ENCODE measurements at places on chromosomes 7 and 10.

- DNase-seq = no peak
These were observed 183.9 kb downstream of the EBF3 start for GRCh38 chr10:129780198-129780597.

- DNase-seq = no peak
These were observed 290.3 kb upstream of the VWC2 start for GRCh38 chr7:49483142-49483541.

DNA sequence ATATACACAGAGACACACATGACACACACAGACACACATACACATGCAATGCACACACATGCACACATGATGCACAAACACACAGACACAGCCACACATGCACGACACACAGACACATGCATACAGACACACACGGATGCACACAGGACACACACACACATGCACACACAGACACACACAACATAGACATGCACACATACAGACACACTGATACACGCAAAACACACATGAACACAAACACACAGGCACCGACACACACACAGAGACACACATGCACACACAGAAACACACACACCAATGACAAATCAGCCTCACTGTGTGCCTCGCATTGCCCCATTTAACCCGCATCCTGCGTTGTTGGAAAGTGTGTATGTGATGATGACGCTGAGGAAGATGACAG is 232.4 kb downstream of the ADARB2 start:
- DNase-seq = no peak

DNA sequence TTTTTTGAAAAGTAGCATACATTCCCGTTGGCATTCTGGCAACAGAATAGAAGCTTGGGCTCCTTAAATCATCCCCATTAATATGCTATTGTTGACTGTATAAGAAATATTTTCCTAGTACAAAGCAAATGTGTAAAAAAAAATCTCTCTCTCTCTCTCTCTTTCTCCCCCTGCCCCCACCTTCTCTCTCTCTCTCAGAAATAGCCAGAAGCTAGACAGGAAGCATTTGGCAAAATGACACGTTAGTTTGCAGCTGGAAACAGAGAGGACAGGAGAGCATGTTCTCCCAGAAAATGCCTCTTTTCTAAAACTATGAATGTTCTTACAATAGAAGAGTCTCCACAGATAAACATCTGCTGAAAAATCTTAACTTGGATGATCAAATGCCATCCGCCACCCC is 59.6 kb upstream of the AKR1E2 start:
- DNase-seq = no peak

GRCh38 chr7:139230484-139230773 is 608 bp upstream of the UBN2 start:
- DNase-seq = no peak

- DNase-seq = no peak
These were observed 121.5 kb upstream of the LAMB4 start for GRCh38 chr7:108251700-108252099.

- no peak for DNase-seq
These were observed 42.1 kb downstream of the CFAP46 start for GRCh38 chr10:132900211-132900756.

GRCh38 chr10:69160809-69161241 is 19.2 kb upstream of the SUPV3L1 start:
- DNase-seq = no peak

DNA sequence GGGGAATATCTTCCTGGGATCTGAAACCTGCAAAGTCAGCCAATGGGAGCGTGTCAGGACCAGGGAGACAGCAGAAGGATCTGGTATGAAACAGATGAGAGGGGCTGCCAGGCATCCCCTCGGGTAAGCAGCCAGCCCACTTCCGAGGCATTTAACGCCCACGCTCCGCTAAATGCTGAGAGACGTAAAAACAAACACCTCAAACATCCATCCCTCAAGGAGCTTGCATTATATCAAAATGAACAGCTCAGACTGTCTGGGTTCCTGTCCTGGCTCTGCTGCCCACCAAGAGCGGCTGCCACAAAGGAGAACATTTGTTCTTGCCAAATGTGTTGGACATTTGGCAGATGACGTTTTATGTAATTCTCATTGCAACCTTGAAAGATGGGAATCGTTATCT is 7.0 kb upstream of the SERPINE1 start:
- no peak for DNase-seq

GRCh38 chr10:807958-808353 is 118.5 kb upstream of the DIP2C start:
- DNase-seq = no peak

DNA sequence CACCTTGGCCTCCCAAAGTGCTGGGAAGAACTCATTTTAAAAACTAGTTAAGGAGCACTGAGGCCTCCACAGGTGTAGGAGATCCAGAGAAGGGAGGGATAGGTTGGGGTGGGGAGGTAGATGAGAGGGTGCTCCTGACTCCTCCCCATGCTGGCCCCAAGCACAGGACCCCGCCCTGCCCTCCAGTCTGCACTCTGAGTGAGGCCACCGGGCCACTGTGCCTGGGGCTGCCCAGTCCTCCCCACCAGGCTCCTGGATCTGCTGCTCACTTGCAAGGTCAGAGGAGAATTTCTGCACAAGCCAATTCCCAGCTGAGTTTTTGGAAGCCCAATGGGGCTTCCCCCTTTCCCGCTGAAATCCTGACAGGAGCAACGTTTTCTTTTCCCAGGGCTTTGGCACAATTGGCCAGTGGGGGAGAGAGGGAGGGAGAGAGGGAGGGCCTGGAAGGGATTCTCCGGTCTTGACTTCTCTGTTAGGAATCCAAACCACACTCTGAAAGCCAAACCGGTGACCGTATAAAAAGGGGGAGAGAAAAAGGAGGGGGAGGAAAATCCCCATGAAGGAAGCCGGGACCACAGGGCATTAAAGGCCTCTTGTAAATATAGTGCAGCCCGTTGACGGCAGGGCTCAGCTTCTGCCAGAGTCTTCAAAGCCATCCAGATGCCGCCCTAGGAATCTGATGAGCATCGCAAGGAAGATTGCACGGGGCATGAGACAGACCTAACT is 116.2 kb downstream of the SH3PXD2A start:
- no peak for DNase-seq

DNA sequence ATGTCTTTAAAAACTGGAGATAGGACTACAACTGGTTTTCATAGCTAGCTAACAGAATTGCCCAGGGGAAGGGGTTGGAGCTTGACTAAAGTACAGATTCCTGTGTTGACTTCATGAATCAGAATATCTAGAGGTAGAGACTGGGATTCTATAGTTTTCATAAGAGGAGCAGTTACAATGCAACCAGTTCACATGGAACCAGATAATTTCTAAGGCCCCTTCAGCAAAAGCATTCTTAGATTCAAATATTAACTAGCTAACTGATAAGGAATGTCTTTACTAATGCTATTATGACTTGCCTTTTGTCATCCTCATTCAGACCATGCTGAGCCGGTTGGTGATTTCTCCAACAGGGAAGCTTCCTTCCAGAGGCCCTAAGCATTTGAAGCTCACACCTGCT is 5.7 kb downstream of the WEE2 start:
- no peak for DNase-seq

DNA sequence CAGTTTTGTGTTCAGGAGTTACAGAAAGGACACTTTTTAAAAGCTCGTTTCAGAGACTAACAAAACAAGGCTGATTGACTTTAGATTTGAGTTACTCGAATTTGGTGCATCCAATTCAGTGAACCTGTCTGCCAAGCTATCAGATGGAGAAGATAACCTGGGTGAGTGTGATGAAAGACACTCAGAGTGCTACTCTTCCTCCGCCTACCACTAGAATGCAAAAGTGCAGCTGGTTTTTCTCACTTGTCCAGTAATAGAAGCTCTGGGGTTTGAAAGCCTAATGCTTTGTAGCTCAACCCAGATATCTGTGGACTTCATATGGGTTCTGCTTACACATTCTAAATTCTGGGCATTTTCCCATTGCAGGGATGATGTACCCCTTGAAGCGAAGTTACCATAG is 82.8 kb upstream of the NPY start:
- no peak for DNase-seq

Data from stimulated activated CD4-positive, alpha-beta T cell treated with anti-CD3 and anti-CD28 coated beads, Interleukin-15, amount 100 ng/mL, for 24 hours (primary cell).